ENCODE measurements at places on chromosomes 11 and 22. TPM values are rescaled to one million over a fixed set of nuclear protein-coding genes. Genes with fewer than 3 reads are reported as not detected.
A peak's percentile ranks its signal among the peaks of the same experiment; 100 is the strongest.

The HEPHL1 gene
- total RNA-seq, result not detected

GRCh38 chr22:46240506-46240905, 9.6 kb downstream of the CDPF1 start:
- peaks cover 5% of the 10 kb centered on the region for H3K36me3 ChIP-seq
- peaks cover 23% of the 10 kb centered on the region for H3K4me1 ChIP-seq

GRCh38 chr11:44530413-44531115, 34.9 kb upstream of the CD82 start:
- H3K27me3 ChIP-seq, result no peaks in the 10 kb centered on the region
- no peak for DNase-seq
- no peak overlapping the region for H3K27ac ChIP-seq
- H3K4me3 ChIP-seq, result no peak overlapping the region

DNA sequence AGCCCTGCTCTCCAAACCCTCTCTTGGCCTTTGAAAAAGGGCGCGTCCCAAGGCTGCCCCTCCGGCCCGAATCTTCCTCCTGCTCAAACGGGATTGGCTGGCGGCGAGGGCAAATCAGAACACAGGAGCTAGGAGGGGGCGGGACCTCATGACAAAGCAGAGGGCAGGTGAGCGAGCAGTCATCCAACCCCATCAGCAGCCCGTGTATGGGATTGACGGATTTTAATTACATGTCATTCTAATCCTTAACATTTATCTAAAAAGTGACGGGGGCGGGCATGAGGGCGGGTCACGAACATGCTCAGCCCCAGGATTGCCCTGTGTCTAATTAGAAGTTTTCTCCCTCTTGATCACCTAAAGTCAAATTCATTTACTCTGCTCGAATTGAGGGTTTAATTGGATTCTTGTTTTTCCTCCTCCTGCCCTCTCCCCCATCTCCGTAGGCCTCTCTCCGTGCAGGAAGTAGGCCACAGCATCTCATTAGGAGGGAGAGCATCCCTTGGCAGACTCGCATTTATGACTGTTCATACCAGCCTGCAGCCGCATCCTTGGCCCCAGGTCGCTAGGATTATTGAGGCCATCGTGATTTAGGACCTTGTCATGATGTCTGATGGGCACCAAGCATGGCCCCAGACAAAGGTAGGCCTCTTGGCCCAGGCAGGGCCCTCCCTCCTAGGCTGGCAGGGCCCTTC, 147.1 kb downstream of the CHST1 start:
- H3K4me3 ChIP-seq, result no peak overlapping the region
- no peaks in the 10 kb centered on the region for H3K4me1 ChIP-seq
- H3K36me3 ChIP-seq, result no peaks in the 10 kb centered on the region
- no peaks in the 10 kb centered on the region for H3K27me3 ChIP-seq

- no peak overlapping the region for H3K27ac ChIP-seq
- no peaks in the 10 kb centered on the region for H3K4me1 ChIP-seq
- no peaks in the 10 kb centered on the region for H3K27me3 ChIP-seq
- no peak for DNase-seq
- no peak overlapping the region for H3K4me3 ChIP-seq
- H3K36me3 ChIP-seq, result peaks cover 6% of the 10 kb centered on the region
These were observed 113.9 kb downstream of the CCDC81 start for GRCh38 chr11:86488553-86488952.

GRCh38 chr11:69801513-69802335, 17.5 kb downstream of the FGF3 start:
- H3K36me3 ChIP-seq, result no peaks in the 10 kb centered on the region
- H3K27ac ChIP-seq, result no peak overlapping the region
- no peak overlapping the region for H3K4me3 ChIP-seq
- no peak for DNase-seq

- H3K4me3 ChIP-seq, result no peak overlapping the region
- H3K27ac ChIP-seq, result no peak overlapping the region
- no peaks in the 10 kb centered on the region for H3K27me3 ChIP-seq
- no peaks in the 10 kb centered on the region for H3K4me1 ChIP-seq
These were observed 20.3 kb upstream of the SLN start for GRCh38 chr11:107731941-107732688.

The EED gene
- total RNA-seq, result 21.6 TPM

DNA sequence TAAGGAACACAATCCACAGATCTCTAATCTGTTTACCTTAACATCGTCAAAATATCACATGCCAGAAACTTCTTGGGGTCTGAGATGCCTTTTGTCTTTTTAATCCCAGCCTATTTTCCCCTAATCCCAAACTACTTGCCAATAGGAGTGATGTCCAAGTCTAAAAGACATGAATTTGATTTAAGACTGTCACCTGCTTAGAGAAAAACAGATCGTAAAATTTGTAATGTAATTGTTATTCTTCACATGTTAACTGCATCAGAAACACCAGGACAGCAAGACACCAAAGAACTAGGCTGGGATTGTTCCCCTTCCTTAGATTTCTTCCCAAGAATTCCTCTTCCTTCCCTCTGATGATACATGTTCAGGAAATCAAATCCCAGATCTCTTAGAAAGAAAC, 198.1 kb upstream of the ARHGAP20 start:
- no peaks in the 10 kb centered on the region for H3K36me3 ChIP-seq
- no peak for DNase-seq
- peaks cover 33% of the 10 kb centered on the region for H3K4me1 ChIP-seq

DNA sequence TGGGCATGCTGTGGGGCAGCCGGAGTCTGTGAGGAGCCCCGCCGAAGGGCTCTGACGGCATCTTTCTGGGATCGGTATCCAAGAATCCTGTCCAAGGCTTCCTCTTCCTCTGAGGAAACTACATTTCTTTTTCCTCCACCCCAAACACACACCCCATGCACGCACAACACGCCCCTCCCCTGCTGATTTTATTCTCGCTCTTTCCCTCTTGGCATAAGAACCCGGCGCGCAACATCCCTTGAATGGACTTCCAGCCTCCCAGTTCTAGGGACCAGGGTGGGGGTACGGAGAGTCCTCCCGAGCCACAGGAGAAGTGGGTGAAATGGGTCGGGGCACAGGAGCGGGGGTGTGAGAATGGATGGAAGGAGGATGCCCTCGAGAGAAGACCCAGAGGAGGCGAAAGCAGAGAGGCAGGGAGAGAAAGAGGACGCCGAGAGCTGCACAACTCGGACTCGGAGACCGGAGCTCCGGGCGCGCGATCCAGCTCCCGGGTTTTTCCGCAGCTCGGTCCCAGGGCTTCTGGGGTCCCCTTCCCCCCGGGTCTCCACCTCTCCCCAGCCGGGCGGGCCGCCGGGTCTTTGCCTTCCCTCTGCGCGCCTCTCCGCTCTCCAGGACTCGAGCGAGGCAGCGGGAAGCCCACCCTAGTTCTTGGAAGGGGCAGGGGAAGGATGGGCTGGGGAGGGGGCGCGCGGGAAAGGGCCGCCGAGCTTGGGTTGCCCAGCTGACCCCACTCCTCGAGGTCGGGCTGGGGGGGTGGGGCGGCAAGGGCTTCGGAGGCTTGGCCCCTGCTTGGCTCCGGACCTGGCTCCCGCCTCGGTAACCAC, 1.5 kb upstream of the LARGE1 start:
- H3K36me3 ChIP-seq, result no peaks in the 10 kb centered on the region
- peak; percentile 86 for DNase-seq
- peak overlapping the region; percentile 99 for H3K4me3 ChIP-seq
- peak overlapping the region; percentile 86 for H3K27ac ChIP-seq
- H3K27me3 ChIP-seq, result no peaks in the 10 kb centered on the region

The GRAMD1B gene
- total RNA-seq, result 2.3 TPM

DNA sequence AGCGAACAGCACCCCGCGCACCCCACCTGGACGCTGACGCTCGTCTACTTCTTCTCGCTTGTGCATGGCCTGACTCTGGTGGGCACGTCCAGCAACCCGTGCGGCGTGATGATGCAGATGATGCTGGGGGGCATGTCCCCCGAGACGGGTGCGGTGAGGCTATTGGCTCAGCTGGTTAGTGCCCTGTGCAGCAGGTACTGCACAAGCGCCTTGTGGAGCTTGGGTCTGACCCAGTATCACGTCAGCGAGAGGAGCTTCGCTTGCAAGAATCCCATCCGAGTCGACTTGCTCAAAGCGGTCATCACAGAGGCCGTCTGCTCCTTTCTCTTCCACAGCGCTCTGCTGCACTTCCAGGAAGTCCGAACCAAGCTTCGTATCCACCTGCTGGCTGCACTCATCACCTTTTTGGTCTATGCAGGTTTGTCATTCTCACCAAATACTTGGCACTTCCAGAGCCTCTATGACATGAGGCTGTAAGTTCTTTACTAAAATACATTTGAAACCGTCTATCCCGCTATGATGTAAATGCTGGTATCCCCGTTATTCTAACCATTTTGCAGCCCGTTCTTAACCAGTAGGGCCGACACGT, 535 bp downstream of the AQP11 start:
- H3K27me3 ChIP-seq, result no peaks in the 10 kb centered on the region
- peak overlapping the region; percentile 84 for H3K27ac ChIP-seq
- H3K36me3 ChIP-seq, result no peaks in the 10 kb centered on the region

- H3K36me3 ChIP-seq, result no peaks in the 10 kb centered on the region
- no peak overlapping the region for H3K27ac ChIP-seq
- no peaks in the 10 kb centered on the region for H3K4me1 ChIP-seq
- DNase-seq, result no peak
- H3K4me3 ChIP-seq, result no peak overlapping the region
These were observed 1397.3 kb upstream of the TENM4 start for GRCh38 chr11:80838153-80838552.

DNA sequence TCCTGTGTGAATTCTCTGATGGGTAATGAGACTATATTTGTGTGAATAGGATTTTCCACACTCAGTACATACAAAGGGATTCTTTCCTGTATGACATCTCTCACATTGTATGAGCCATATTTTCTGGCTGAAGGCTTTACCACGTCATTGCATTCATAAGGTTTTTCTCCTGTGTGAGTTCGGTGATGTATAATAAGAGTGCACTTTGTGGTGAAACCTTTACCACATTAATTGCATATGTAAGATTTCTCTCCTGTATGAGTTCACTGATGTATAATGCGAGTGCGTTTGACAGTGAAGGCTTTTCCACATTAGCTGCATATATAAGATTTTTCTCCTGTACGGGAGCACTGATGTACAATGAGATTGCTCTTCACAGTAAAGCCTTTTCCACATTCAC, 455.4 kb upstream of the CNTN5 start:
- DNase-seq, result no peak
- H3K4me1 ChIP-seq, result no peaks in the 10 kb centered on the region
- no peak overlapping the region for H3K27ac ChIP-seq
- H3K36me3 ChIP-seq, result no peaks in the 10 kb centered on the region

- H3K27me3 ChIP-seq, result no peaks in the 10 kb centered on the region
- H3K36me3 ChIP-seq, result no peaks in the 10 kb centered on the region
- H3K4me1 ChIP-seq, result no peaks in the 10 kb centered on the region
- H3K4me3 ChIP-seq, result no peak overlapping the region
- DNase-seq, result no peak
- no peak overlapping the region for H3K27ac ChIP-seq
These were observed 21.8 kb upstream of the UVRAG start for GRCh38 chr11:75792997-75793800.

The DSCAML1 gene
- 1.1 TPM for total RNA-seq

- no peak for DNase-seq
- no peak overlapping the region for H3K27ac ChIP-seq
- H3K27me3 ChIP-seq, result no peaks in the 10 kb centered on the region
- H3K4me1 ChIP-seq, result peaks cover 3% of the 10 kb centered on the region
These were observed 5.9 kb upstream of the SIK2 start for GRCh38 chr11:111596319-111596718.

The KRTAP5-7 gene
- total RNA-seq, result not detected

The KRTAP5-8 gene
- total RNA-seq, result not detected

The FOSL1 gene
- total RNA-seq, result not detected

- H3K27ac ChIP-seq, result no peak overlapping the region
- no peak for DNase-seq
- H3K4me3 ChIP-seq, result no peak overlapping the region
- H3K36me3 ChIP-seq, result no peaks in the 10 kb centered on the region
These were observed 11.8 kb upstream of the BIRC3 start for GRCh38 chr11:102305352-102306047.

GRCh38 chr11:123304828-123305466, 109.9 kb upstream of the CLMP start:
- H3K27ac ChIP-seq, result no peak overlapping the region
- no peak overlapping the region for H3K4me3 ChIP-seq
- H3K36me3 ChIP-seq, result no peaks in the 10 kb centered on the region
- DNase-seq, result no peak

DNA sequence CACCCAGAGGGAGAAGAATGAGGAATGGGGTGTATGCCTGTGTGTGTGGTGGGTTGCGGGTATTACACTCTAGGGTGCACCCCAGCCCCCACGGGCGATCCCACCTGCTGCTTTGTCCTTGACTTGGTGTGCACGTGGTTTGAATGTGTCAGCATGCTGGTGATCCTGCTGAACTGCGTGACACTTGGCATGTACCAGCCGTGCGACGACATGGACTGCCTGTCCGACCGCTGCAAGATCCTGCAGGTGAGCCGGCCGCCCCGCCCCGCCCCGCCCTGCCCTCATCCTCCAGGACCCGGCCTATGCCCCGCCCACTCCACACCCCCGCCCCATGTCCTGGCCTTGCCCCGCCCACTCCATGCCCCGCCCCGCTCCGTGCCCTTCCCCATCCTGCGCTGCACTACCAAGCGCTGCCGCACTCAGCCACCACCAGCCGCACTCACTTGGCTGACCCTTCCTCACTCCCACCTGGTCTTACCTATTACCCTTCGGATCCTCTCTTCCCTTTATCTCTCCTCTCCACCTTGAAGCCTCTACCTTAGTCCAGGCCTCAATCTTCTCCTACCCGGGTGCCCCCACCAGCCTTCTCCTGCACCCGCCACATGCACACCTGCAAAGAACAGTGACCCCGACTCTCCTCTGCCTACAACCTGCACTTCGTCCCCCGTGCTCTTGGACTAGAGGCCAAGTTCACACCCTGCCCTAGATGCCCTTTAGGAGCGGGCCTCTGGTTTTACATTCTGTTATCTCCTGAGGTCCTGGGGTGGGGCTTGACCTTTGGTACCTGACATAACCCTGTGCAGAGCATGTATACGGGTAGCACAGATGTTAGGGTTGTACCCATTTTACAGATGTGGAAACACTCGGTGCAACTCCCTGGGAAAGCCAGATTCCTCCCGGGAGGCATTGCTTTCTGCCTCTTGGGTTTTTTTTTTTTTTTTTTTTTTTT, 27.7 kb downstream of the CACNA1I start:
- H3K36me3 ChIP-seq, result no peaks in the 10 kb centered on the region
- no peak overlapping the region for H3K27ac ChIP-seq
- peaks cover 21% of the 10 kb centered on the region for H3K27me3 ChIP-seq

The CASP5 gene
- total RNA-seq, result not detected

The SPI1 gene
- 10.5 TPM for total RNA-seq

The ROM1 gene
- total RNA-seq, result 7.1 TPM

The CSTPP1 gene
- 29.4 TPM for total RNA-seq

DNA sequence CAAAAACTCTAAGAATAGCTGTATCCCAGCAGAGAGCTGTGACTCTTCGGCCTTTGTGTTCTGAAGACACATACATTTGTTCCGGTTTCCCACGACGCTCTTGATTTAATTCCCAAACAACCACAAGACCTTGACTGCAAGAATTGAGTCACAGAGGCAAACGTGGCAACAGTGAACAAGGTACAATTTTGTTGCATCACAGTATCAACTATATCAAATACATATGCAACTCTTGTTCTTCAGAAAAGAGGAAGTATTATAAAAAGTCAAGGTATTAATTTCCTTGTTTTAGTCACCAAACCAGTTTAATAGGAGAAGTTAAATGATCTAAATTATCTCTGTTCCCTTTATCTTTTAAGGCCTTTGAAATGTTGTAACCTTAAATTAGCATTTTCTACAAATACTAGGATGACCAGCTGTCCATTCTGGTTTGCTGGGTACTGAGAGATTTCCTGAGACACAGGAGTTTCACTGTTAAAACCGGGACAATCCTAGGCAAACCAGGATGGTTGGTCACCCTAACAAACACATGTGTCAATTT, 11.1 kb downstream of the HPS5 start:
- H3K36me3 ChIP-seq, result peaks cover 3% of the 10 kb centered on the region
- no peak overlapping the region for H3K4me3 ChIP-seq
- H3K27me3 ChIP-seq, result no peaks in the 10 kb centered on the region
- peaks cover 12% of the 10 kb centered on the region for H3K4me1 ChIP-seq
- H3K27ac ChIP-seq, result no peak overlapping the region

The NCF4 gene
- total RNA-seq, result 13.5 TPM

The NPAS4 gene
- total RNA-seq, result 2.5 TPM
